ENCODE measurements at places on chromosomes 1 and 21. TPM values are rescaled to one million over a fixed set of nuclear protein-coding genes. Genes with fewer than 3 reads are reported as not detected.

JMJD4 gene
- polyA plus RNA-seq: 12.1 TPM

MYCL gene
- polyA plus RNA-seq: 0.11 TPM

DYRK3 gene
- polyA plus RNA-seq: 9.3 TPM

DNAJC28 gene
- polyA plus RNA-seq: 2.1 TPM

LRRC42 gene
- 50.2 TPM for polyA plus RNA-seq

ARHGEF16 gene
- 0.21 TPM for polyA plus RNA-seq

EPHX1 gene
- polyA plus RNA-seq: 57.8 TPM

NBPF20 gene
- 2.7 TPM for polyA plus RNA-seq

ATP1A4 gene
- polyA plus RNA-seq: not detected

DNA sequence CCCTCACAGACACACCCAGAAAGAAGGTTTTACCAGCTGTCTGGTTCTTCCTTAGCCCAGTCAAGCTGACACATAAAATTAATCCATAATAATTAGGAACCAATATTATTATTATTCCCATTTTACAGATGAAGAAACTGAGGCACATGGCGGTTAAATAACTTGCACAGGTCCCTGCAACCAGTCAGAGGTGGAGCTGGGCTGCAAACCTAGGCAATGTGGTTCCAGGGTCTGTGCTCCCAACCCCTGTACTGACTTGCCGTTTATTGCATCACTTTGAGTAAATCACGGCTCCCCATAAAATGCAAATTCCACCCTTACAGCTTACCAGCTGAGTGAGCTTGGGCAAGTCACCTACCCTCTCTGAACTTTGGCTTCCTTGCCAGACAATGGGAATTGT, 179.2 kb upstream of the POU3F1 start:
- no peak for DNase-seq

GRCh38 chr21:24110846-24111245, 1496.4 kb downstream of the MRPL39 start:
- DNase-seq: peak; percentile 52

- DNase-seq: no peak
These were observed 30.2 kb upstream of the RNF187 start for GRCh38 chr1:228457017-228457395.

DNA sequence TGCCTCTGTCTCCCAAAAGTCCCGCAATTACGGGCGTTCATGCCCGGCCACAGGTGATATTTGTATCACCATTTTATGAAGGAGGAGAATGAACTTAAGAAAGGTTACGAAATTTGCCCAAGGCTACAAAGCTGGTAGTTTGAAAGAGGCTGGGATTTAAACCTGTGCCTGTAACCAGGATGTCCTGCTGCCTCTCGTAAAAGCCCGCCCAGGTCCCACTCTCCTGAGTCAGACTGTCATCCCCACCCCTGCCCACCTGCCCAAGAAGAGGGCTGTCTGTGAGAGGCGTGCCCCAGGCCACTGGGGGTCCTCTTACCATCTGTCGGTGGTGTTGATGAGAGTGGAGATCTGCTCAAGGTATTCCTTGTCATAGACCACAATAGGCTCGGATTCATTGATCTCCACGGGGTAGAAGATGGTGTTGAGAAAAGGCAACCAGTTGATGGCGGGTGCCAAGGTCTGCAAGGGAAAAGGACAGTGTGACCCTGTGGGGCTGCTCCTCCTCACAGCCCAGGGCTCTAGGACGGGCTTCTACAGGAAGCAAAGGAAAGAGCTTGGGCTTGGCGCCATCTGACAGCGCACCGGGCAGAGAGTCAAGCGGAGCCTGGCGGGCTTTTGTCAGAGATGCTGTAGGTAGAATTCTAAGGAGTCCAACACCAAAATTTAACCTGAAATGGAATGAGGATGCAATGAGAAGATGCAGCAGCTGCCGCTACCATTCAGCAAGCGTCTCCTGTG, 43.2 kb downstream of the ECE1 start:
- no peak for DNase-seq

GRCh38 chr21:46128106-46128932, 27.1 kb downstream of the FTCD start:
- DNase-seq: no peak

- DNase-seq: no peak
These were observed 5.3 kb upstream of the C1orf174 start for GRCh38 chr1:3905266-3905952.

DNA sequence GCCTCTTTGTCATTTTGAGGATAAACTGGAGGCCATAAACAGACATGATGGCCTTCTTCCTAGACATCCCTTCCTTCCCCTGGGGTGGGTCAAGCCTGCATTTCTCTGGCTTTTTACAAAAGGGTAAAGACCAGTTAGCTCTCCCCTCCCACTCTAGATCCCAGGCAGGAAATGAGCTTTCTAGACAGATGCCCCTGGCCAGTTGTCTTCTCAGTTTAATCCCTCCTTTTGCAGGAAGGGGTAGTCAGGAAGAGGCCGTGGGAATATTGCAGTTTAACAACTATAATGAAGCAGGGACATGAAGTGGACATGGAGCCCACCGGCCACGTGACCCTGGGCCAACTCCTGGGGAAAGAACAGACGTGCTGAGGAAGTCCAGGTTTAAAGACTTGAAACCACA, 85.7 kb downstream of the NID1 start:
- DNase-seq: no peak

GRCh38 chr1:109762821-109763645, 690 bp downstream of the EPS8L3 start:
- DNase-seq: peak; percentile 84

DNA sequence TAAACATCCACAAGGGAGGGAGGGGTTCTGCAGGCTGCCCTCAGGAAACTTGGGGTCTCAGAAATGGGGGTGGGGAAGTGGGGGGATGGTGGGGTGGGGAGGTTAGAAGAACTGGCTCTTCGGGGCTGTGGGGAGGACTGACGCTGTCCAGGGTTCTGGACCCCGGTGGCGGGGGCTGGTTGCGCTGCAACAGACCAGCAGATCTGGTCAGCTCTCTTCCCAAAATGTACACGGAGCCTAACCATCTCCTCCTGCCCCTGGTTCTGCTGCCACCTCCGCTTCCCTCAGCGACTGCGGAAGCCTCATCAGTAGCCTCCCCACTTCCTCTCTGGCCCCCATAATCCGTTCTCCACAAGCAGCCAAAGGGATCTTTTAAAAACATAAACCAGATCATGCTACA, 29.3 kb upstream of the C1QA start:
- no peak for DNase-seq

DNA sequence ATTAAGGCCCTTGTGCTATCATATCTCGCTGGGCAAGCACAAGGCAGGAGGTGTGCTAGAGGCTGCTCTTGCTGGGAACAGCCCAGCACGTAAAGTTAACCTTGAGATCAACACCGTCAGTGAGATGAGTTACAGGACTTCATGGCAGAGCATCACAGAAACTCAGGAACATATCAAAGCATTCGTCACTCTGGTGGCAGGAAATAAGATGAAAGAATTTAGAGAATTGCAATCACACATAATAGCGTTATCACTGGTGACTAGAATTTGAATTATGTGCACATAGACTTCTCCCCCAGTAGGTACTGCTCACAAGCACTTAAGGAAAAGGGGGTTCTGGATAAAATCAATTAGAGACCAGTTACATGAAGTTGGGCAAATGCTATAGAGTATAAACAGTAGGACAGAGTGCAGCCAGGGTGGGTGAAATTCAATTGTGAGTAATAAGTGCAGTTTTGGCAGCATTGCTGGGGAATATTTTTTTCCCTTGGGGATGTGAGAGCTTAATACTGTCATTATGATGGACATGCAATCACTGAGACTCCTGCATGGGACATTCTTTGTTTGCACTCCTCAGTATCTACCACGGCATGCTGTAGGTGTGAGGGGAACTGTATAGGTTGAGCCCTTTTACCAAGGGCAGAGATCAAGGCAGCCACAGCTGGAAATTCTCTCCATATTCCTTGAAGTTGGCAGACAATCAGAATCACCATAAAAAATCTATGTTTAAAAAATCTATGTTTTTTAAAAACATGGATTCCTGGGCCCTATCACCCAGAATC, 44.2 kb upstream of the ARHGAP29 start:
- peak; percentile 67 for DNase-seq

GRCh38 chr1:228175316-228176023, 9.9 kb downstream of the IBA57 start:
- no peak for DNase-seq

GRCh38 chr1:36675106-36675505, 192.4 kb upstream of the CSF3R start:
- DNase-seq: no peak

DNA sequence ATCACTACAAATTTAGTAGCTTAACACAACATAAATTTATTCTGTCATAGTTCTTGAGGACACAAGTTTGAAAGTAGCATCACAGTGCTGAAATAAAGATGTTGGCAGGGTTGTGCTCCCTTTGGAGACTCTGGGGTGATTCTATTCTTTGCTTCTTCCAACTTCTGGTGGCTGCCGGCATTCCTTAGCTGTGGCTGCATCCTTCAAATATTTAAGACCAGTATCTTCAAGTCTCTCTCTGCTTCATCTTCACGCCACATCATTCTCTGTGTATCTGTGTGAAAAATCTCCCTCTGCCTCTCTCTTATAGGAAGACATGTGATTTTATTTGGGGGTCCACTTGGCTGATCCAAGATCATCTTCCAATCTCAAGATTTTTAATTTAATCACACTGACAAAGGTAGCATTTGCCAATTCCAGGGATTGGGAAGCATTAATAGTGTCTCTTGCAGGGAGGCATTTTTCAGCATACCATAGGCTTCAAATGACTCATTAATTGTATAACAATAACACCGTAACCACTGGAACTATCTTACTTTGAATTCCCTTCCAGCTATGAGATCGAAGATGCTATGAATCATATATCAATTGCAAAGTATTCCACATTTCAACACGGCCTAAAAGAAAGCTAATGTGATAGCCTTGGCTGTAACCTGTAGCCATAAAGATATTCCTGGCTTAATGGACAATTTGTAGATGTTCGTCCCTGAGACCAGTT, 74.6 kb downstream of the DPT start:
- peak; percentile 79 for DNase-seq

DNA sequence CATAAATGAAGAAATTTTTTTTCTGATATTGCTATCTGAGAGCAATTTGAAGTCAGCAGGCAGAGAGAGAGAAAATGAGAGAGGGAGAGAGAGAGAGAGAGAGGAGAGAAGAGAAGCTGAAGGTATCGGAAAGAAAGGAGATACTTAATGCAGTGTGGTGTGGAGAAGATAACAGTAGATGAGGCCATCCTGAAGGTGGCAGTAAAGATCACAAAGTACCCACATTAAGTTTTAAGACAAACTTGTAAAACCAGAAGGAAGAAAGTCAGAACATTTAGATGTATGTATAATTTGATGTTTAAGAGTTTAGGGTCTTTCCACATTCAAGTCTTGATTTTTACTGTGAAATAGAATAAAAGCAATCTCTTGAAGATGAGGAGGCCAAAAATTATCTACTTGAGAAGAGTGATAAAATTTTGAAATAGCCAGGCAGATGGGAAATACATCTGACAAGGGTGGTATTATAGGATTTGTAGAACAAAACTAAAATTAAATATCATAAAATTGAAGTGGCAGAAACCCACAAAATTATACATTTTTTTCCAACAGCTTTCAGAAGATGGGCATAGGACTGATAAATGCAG, 1753.4 kb downstream of the MRPL39 start:
- DNase-seq: peak; percentile 10

DNA sequence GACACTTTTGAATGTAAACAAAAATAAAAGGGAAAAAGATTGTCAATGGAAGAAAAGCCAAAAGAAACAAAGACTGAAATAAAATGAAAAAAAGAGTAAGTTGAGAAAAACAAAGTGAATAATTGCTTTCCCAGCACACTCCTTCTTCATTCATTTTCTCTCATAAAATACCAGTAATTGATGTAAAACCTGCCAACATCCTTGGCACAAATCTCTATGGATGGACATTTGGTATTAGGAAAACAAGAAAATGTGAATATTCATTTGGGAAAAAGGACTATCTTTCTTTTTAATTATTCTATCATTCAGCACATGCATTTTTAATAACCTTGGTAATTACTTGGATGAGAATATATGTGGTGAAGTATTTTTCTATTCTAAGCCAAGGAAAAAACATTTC, 204.4 kb upstream of the TNR start:
- DNase-seq: no peak

DNA sequence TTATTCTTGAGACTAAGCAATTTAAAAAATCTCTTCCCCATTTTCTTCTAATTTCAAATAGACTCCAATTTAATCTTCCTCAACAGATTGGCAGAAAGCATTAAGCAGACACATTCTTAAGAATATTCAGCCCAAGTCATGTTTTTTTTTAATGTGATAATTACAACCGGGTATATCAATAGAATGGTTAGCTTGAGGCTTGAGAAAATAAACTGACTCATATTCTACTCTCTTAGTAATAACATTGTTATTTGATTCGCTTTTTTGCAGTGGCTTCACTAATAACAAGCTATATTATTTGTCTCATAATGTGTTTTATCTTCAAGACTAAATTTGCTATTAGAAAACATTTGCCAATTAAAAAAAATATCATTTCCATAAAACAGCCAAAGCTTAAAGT, 488.6 kb upstream of the RGS18 start:
- no peak for DNase-seq

DNA sequence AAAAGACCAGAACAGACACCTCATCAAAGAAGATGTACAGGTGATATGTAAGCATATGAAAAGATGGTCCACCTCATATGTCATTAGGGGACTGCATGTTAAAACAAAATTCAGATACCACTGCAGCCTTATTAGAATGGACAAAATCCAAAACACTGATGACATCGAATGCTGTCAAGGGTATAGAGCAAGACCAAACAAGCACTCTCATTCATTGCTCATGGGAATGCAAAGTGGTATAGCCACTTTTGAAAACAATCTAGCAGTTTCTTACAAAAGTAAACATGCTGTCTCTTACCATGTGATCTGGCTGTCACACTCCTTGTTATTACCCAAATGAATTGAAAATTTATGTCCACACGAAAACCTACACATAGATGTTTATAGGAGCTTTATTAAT, 426.6 kb upstream of the ESRRG start:
- DNase-seq: no peak
